Myometrial cell (primary cell): ENCODE measurements at places on chromosomes 12 and 14. TPM values are rescaled to one million over a fixed set of nuclear protein-coding genes. Genes with fewer than 3 reads are reported as not detected.

The OTOGL gene
- 0.29 TPM in 1 of 2 replicates, not detected in the other for total RNA-seq

The RPAP3 gene
- total RNA-seq = 13.0 and 17.5 TPM in 2 replicates

The PRKD1 gene
- total RNA-seq = 7.2 and 7.3 TPM in 2 replicates

The LRCOL1 gene
- total RNA-seq = 2.8 TPM in 1 of 2 replicates, not detected in the other

The CLEC1B gene
- not detected in 2 replicates for total RNA-seq

The TSPAN11 gene
- total RNA-seq = under 0.01 and 0.29 TPM in 2 replicates

The NINJ2 gene
- total RNA-seq = 1.8 TPM in 1 of 2 replicates, not detected in the other

The KCNC2 gene
- not detected in 2 replicates for total RNA-seq

The PMCH gene
- total RNA-seq = not detected in 2 replicates

The ACVRL1 gene
- 20.2 and 32.3 TPM in 2 replicates for total RNA-seq

The ZDHHC22 gene
- total RNA-seq = not detected in 2 replicates

The IFI27L1 gene
- 37.2 and 59.4 TPM in 2 replicates for total RNA-seq

The POP5 gene
- total RNA-seq = 53.9 and 62.6 TPM in 2 replicates

The ACSM4 gene
- not detected in 2 replicates for total RNA-seq

The OTX2 gene
- not detected in 2 replicates for total RNA-seq

The CCDC198 gene
- not detected in 2 replicates for total RNA-seq

The CISTR gene
- total RNA-seq = not detected in 2 replicates

The STAC3 gene
- 0.18 TPM in 1 of 2 replicates, not detected in the other for total RNA-seq

The SLC6A12 gene
- total RNA-seq = not detected in 2 replicates

The TMEM19 gene
- total RNA-seq = 17.7 and 20.5 TPM in 2 replicates

The GPR33 gene
- not detected in 2 replicates for total RNA-seq

The KRT84 gene
- total RNA-seq = not detected in 2 replicates

The HCAR2 gene
- total RNA-seq = not detected in 2 replicates

The ARHGEF25 gene
- 42.4 and 51.6 TPM in 2 replicates for total RNA-seq

The ABHD12B gene
- 0.35 TPM in 1 of 2 replicates, not detected in the other for total RNA-seq
